ENCODE measurements at places on chromosomes 12 and 14.

DNA sequence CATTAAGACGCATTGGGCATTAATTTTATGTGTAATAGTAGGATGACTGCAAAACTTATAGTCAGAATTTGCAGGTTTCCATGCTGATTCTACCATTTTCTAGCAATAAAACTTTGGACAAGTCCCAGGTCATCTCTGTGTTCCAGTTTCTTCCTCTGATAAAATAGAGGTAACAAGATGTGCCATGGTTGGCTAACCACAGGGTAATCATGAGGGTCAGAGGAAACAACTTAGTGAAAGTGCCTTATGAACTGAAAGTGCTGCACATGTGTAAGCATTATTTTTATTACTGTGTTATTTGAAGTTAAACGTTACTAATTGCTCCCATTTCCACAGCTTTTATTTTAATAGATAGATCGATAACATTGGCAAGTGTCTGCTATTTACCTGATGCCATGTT lies 21.1 kb downstream of the SMCO2 start:
- no peak for DNase-seq

GRCh38 chr12:46266382-46266791 lies 2.5 kb downstream of the SLC38A1 start:
- DNase-seq = peak; percentile 55

DNA sequence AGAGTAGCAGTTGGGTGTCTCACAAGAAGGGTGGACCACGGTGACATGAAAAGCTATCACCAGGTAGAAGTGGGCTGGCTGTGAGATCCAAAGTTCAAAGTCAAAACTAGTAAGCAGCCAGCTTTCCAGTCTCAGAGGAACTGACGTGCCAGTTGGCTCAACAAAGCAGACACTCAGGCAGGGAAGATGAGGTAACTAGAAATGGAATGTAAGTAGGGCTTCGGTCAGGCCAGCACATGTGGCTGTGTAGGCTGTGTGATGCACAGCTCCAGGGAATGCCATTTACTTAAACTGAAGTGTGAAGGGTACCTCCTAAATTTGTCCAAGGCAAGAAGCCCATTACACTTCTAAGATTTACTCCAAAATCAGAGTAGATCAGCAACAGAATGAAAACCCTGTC lies 43.6 kb downstream of the PTPRR start:
- no peak for DNase-seq

DNA sequence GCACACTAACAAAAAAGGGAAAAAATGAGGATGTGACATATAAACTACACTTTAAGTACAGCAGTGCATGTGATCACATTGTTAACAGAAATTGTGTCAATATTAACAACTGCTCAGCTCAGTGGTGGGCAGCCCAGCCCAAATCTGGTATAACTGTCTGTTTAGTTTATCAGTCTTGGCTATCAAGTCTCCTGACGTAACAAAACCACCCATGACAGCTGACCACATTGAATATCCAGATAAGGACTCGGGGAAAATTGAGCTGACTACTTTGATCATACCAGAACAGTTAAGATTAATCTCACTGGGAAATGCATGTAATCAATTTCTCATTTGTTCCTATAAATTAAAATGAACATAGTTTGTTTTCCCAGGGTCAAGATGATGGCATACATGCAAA lies 396.6 kb downstream of the SNAPC1 start:
- DNase-seq = no peak

GRCh38 chr12:129662234-129662633 lies 241.6 kb downstream of the TMEM132D start:
- DNase-seq = no peak

GRCh38 chr12:48175613-48176416 lies 7.6 kb upstream of the CCDC184 start:
- DNase-seq = no peak

DNA sequence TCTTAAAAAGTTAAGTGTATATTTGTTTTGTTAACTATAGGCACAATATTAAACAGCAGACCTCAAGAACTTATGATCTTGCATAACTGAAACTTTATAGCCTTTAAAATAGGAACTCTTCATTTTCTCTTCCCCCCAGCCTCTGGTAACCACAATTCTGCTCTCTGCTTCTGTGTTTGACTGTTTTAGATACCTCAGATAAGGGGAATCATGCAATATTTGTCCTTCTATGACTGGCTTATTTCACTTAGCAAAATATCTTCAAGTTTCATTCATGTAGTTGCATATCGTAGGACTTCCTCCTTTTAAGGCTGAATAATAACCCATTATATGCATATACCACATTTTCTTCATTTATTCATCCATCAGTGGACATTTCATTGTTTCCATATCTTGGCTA lies 131.3 kb downstream of the PTPRO start:
- DNase-seq = no peak

DNA sequence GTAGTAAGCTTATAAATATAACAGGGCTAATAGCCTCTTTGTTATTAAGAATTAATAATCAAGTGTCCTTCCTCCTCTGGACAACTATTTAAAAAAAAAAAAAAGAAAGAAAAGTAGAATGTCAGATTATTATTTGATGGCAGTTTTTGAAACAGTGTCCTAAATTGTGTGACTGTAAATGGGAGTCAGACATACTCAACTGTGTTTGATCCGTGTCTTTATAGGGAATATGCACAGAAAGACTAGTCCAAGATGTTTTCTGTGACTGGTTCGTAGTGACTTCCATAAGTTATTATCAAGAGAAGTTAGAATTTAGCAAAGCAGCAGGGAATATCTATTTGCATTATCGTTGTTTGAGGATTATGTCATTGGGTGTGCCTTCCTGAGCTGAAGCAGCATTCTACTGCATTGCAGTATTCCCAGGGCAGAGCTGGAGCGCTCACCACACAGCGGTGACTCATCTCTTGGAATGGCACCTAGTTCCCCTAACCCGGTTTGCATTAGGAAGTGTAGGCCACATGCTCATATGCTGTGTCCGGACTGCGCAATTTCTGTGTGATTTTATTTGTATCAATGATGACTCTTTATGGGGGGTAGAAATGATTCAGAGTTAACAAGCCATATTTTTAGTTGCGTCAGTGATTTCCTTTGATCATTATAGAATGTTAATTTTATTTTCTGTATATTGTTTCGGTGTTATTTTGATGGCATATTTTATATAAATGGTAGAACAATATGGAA lies 7.9 kb downstream of the DYNC1H1 start:
- DNase-seq = peak; percentile 93

GRCh38 chr14:65294816-65295215 lies 117.7 kb upstream of the FUT8 start:
- no peak for DNase-seq

DNA sequence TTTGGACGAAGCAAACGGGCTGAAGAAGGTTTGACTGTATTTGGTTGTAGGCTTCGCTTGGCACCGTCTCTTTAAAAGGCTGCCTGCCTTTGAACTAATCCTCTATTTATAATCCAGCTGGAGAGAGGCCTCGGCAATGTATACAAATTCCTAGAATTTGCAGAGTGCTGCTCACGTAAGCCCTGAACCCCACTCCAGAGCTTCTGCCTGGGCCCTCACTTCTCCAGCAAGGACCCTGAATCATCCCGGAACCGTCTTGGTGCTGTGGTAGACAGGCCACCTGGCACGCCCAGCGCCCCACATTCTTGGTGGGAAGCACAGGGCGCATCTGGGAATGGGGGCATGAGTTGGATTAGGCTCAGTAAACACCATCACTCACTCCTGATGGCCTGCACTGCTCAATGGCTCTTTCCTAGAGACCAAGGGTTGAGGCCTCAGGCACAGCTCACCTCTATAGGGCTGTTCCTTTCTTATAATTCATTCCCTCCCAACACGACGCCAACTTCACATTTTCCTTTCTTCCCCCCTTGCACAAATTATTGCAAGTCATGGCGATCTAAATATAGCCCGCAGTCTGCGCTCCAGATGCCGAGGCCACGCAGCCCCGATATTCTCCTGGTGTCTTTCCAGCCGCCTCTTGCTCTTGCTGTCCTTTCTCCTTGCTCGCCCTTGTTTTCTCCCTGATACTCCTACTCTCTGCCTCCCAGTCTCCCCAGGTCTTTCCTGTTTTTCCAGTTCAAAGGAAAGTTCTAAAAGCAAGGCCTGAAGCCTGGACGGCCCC lies 141.0 kb downstream of the ZFP36L1 start:
- no peak for DNase-seq

DNA sequence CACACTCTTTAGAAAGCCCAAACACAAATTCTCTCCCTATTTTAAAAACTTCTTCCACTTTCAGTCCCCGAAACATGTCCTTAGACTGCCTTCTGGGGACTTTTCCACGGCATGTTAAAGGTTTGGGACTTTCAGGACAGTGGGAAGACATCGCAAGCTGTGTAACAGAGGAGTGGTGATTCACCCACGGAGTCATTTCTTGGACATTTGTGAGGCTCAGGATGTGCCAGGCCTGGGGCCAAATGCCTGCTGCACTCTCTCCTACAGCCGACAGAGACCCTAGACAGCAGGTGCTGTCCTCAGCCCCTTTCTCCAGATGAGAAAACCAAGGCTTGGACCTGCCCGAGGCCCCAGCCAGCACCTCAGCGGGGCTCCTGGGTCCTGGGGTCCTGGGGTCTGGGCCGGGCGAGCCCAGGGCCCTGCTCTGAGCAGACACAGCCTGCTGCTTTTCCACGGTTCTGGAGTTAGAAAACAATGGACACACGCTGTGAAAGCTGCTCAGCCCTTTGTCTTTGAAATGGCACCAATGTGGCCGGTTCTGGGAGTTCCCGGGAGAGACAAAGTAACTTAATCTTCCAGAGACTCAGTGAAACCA lies 370.2 kb upstream of the SFSWAP start:
- DNase-seq = no peak

DNA sequence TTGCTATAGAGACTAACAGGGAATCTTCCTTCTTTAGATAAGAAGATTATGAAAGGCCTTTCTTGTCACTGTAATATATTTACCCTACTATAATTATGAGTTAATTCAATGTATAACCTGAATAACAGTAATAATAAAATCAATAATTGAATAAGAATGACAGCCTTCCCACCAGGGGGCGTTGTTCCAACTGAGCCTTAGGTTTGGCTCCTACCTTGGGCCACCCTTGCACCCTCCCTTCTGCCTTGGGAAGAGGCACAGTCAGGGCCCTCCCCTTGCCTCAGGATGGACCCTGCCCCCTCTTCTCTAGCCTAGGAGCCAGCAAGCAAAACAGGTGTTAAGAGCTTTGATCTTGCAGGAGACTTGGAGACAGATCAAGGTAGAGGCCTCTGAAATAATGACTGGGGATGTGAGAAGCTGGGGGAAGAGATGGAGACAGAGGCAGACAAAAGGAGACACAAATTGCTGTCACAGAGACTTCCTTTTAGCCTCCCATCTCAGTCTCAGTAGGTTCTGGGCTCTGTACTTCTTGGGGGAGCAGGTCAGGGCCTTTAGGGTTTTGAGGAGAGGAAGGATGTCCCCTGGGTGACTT lies 40.1 kb upstream of the CISTR start:
- peak; percentile 8 for DNase-seq

DNA sequence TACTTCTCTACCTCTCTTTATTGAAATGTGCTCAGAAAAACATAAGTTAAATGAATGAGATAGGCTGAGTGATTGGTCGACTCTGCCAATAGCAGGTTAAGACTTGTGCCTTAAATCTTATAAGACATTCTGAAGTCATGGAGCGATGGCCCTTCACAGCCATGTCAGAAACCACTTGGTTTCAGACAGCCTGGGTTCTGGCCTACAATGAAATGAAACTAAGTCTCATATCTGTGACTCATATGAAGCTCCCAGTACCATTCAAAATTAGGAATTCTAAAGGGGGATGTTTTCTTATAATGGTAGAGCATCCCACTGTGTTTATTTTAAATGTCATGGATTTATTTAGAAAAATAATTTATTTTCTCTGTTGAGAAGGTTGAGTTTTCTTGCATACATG lies 42.6 kb downstream of the PLXNC1 start:
- no peak for DNase-seq

DNA sequence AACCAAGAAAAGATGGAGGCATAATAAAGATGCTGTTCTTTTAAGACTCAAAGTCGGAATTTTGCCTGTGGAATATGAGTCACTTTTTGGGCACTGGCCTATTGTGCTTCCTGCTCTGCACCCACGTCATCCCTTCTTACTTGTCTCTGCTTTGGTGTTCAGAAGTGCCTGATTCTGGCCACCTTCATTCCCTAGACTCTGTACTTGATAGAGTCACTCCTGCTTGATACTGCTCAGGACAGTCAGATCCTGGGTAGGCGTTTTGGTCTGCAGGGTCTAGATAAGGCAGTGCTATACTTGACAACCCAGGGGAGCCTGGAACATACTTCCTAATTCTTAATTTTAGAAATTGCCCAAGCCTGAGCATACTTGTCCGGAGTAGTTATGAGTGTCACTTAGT lies 1.9 kb downstream of the LRRK2 start:
- peak; percentile 89 for DNase-seq

GRCh38 chr14:75837151-75837787 lies 144.5 kb downstream of the TGFB3 start:
- DNase-seq = no peak

- DNase-seq = no peak
These were observed 172.2 kb downstream of the NAV3 start for GRCh38 chr12:78002878-78003277.

All from CD14-positive monocyte (primary cell).